GM20000 (cell line): ENCODE measurements at places on chromosomes 3 and 15.

GRCh38 chr3:111648991-111649579 lies 53.9 kb upstream of the ZBED2 start:
- DNase-seq = no peak

DNA sequence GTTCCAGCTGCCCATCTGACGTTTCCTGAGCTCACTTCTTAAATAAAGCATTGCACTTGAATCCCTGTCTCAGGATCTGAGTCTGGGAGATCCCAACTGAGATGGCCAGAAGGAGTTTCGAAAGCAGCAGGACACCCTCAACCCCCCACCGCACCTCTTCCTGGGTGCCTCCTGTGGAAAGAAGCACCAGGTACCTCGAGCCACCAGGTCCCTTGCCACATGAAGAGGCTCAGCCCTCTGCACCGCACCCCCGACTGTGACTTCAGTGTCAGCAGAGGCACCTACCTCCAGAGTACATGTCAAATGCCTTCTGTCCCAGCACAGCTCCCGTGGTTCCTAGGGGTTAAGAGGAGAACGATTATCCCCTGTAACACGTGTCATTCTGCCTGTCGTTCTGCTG lies 26.7 kb downstream of the FAM3D start:
- no peak for DNase-seq

DNA sequence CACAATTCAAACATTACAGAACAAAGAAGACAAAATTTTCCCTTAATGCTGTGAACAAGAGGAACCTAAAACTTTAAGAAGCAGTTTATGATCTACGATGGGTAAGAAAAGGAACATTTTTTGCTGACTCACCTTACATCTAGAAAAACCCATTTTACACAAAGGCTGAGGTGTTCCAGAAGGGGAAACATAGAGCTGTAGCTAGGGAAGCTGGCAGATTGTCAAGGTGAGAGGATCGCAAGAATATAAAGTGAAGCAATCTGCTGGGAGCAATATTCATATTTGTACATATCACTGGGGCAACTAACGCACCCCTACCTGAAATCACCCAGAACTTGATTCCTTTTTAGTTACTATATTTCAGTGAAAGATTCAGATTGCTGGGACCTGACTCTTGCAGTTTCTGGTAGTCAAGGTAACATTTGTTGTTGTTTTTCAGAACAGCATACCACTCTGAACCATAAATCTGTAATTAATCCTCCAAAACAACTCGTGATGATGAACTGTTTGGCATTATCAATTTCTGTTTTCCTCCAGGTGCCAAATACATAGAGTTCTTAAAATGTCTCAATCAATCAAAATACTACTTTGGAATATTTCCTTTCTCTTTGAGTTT lies 184.1 kb upstream of the LRRC3B start:
- no peak for DNase-seq

GRCh38 chr15:66943456-66944095 lies 121.8 kb upstream of the SMAD3 start:
- no peak for DNase-seq

DNA sequence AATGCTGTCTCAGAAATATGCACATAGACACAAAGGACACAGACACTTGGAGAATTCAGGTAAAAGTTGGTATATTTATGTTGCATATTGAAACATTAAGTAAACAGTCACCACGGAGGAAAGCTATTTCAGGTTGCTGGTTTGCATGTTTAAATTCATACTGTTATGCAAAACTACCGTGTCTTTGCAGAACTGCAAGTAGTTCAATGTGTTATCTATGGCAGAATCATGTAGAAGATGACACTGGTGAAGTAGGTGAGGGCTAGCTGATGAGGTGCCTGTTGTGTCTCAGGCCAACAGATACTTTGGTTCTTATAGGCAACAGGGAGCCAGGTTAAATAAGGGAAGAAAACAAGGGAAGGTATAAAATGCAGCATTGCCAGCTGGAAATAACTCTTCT lies 511.3 kb downstream of the DIPK2A start:
- no peak for DNase-seq

DNA sequence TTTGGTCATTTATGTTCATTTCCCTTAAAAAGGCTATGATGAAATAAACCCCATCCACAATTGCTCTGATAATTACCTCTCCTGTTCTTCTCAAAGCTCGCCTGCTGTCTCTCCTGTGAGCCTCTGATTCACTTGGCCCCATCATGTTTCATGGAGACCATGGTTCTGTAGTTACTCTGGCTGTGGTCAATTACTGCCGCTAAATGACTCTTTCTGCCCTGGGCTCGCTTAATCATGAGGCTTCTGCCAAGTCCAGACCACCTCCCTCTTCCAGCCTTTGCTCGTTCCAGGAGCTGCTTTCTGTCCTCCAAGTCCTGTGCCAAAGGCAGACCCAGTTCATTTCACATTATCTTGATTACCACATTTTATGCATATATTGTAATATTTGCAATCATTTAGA lies 91.9 kb downstream of the THSD4 start:
- DNase-seq = no peak

DNA sequence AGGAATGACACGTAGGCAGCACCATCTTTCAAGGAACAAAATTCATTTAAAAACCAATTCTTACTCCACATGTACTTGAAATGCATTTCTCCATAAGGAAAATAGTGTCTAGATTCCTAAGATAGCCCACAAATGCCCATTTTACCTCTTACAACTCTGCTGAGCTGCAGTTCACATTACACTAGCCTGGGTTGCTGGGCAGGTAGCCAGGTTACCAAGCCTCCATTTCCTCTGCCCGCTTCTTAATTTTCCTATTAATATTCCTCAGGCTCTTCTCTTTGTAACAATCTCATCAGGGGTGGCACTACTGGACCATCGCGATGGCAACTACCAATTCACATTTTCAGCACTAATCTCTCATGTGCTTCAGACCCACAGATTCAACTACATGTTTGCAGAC lies 10.8 kb downstream of the ATP13A3 start:
- DNase-seq = no peak

GRCh38 chr3:108145578-108145977 lies 54.7 kb upstream of the CD47 start:
- DNase-seq = no peak

GRCh38 chr15:31274496-31275330 lies 51.9 kb upstream of the KLF13 start:
- DNase-seq = no peak
